ENCODE measurements at places on chromosomes 11 and 22.

DNA sequence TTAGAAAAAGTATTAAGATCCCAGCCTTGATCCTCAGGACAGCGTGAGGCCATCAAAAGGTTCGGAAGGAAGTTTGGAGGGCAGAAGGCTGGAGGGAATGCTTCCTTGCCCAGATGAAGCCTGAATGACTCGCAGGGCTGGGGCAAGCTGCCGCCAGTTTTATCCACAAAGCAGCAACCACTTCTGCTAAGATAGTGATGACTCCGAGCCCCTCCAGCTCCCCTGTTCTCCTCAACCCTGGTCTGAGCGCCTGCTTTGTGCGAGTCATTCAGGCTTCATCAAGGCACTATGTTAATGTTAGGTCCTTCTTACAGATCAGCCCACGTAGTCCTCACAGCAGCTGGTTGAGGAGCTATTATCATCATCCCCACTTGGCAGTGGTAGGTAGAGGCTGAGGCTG lies 158.8 kb downstream of the COMMD9 start:
- DNase-seq: no peak

GRCh38 chr11:26245046-26245445 lies 86.9 kb upstream of the ANO3 start:
- no peak for DNase-seq

GRCh38 chr11:9563196-9563730 lies 10.2 kb upstream of the WEE1 start:
- no peak for DNase-seq

- DNase-seq: no peak
These were observed 4.0 kb downstream of the NAA40 start for GRCh38 chr11:63942803-63943202.

- DNase-seq: peak; percentile 26
These were observed 38.7 kb upstream of the ATXN10 start for GRCh38 chr22:45632791-45633515.

- no peak for DNase-seq
These were observed 417.0 kb upstream of the NARS2 start for GRCh38 chr11:78991681-78992080.

DNA sequence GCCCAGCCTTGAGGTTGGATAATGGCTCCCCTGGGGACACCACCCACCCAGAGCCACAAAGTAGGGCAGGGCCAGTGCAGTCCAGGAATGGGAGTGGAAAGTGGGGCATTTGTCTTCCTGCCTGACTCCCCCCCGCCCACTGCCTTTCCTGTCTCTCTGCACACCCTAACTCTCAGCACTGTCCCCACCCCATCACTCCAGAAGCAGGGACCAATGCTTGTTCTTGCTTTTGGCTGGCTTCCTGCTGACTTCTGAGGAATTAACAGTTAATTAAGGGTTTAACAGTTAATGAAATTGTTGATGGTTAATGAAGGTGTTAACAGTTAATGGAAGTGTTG lies 4.7 kb downstream of the PITPNM1 start:
- DNase-seq: no peak

- DNase-seq: no peak
These were observed 232.7 kb downstream of the TENM4 start for GRCh38 chr11:79208126-79208525.

DNA sequence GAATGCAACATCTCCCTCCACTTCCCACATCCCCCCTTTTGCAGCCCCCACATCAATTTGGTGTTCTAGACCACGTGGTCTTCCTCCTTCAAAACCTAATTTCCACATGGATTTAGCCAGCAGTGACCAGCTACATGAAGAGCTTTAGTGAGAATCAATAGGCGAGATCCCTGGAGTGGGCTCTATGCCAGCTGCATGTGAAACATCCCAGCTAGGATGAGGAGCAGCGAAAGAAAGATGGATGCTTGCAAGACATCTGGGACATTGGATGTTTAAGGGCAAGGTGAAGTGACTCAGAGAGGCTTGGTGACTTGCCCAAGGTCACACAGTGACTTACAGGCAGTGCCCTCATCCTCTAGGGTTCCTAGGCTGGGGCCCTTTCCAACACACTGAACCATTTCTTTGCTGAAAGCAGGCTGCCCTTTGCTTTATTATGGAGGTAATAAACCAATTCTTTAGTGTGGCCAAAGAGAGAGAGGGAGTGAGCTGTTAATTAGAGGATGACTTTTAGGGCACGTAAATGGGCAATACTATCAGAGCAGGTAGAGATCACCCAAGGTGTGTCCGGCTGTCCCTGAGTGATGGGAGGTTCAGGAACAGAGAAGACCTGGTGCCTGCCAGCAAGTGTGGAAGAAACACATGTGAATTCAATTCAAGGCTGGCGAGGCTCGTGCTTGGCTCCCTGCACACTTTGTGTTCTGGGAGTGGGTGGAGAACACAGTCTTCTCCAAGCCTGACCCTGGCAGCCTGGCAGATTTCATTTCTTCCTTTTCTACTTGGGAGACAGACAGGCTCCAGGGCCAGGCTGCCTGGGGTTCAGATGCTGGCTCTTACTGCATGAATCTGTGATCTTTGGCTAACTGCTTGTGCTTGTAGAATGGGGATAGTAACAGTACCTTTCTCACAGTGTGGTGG lies 24.0 kb downstream of the TSPAN18 start:
- no peak for DNase-seq

DNA sequence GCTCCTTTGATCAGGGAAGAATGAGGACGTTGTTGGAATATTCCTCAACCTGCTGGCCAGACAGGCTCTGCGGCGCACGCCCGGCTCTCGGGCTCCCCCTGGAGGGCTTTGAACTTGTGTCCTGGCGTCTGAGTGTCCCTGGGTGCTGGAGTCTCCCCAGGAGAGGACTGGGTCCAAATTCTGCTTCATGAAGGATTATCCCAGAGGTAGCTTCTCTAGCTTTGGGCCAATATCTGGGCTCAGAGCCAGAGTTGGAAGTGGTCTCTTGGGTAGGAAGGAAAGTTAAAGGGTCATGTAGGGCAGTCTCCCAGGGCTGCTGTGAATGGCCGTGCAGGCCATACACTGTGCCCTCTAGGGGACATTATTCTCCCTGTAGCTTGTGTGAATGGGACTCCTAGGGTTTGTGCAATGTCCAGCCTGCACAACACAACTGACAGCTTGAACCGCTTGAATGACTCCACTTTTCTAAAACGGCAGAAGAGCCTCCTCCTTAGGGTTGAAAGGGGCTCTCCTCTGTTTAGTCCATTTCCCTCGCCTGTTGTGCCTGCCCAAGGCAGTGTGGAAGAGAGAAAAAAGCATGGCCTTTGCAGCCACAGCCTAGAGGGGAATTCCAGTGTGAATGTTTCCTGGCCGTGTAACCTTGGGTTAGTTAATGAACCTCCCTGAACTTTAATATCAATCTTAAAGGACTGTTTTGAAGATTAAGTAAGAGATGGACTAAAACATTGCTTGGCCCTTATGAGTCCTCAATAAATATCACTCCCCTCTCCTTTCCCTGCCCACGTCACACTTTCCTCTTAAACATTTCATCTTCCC lies 111.2 kb upstream of the THY1 start:
- peak; percentile 92 for DNase-seq

DNA sequence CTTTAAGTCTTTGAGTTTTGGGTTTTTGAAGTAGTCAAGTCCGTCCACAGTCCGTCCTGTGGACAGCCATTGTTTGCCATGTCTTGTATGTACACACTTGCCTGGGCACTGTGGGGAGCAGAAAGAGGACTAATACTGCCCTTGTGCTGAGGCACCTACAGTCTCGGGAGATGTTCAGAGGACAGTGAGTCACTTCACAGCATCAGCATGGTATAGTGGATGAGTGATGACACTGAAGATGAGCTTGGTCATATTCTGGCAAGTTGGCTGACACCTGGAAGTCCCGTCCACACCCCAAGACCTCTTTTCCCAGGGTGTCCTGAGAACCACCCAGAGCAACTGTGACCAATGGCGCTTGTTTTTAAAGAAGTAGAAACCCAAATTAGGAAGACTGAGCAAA lies 29.2 kb downstream of the NF2 start:
- no peak for DNase-seq

GRCh38 chr11:44137057-44137456 lies 41.6 kb downstream of the EXT2 start:
- DNase-seq: no peak

GRCh38 chr22:47781427-47782111 lies 1019.1 kb downstream of the TBC1D22A start:
- no peak for DNase-seq

GRCh38 chr11:108498046-108498815 lies at the start of gene POGLUT3:
TSS of gene POGLUT3 (minus strand) at chr11:108498384. CDS start at chr11:108498366, 18 bp downstream.
- peak; percentile 76 for DNase-seq

GRCh38 chr11:132123854-132124835 lies 753.7 kb downstream of the NTM start:
- peak; percentile 71 for DNase-seq

GRCh38 chr11:66835768-66836405 lies 7.4 kb upstream of the RCE1 start:
- no peak for DNase-seq

GRCh38 chr11:47337229-47337924 lies 15.1 kb downstream of the MYBPC3 start:
- DNase-seq: no peak

- DNase-seq: no peak
These were observed 4.9 kb upstream of the ADAMTS8 start for GRCh38 chr11:130433357-130433756.

DNA sequence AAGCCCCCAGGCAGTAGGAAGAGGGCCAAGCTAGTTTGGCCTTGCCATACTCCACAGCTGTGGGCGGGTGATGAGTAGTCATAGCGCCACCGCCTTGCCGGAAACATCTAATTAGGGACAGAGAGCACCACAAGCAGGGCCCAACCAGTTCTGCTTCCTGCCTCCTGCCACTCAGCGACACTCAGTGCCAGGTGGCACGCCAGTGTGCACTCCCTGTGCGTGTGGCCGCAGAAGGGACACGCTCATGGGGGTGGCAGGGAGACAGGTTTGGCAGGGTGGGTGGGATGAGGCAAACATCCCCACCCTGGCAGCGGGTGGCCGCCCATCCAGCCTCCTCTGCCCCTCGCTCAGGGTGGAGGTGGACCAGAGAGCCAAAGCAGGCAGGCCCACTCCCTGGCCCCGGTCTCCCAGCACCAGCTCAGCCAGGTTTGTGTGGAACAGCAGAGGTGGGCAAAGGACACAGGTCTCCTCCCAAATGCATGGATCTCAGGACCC lies 4.9 kb downstream of the OVOL1 start:
- no peak for DNase-seq

- DNase-seq: peak; percentile 14
These were observed 29.3 kb downstream of the TUG1 start for GRCh38 chr22:30998329-30998728.

DNA sequence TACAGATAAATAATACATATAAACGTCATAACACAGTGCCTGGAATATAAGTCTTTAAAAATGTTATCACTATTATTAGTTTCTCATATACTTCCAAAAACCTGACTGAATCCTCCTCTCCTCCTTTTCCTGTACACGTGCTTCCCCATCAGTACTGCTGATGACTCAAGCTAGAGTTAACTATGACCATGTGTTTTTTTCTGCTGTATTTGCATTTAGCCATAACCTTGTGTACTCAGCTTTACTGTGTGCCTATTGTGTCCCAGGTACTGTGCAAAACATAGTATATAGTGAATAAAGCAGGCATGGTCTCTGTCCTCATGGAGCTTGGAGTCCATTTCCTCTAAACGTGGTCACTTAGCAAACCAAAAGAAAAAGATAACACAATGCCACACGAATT lies 56.5 kb upstream of the ARHGAP32 start:
- no peak for DNase-seq

GRCh38 chr22:23583836-23584235 lies 3.7 kb upstream of the IGLL1 start:
- no peak for DNase-seq

DNA sequence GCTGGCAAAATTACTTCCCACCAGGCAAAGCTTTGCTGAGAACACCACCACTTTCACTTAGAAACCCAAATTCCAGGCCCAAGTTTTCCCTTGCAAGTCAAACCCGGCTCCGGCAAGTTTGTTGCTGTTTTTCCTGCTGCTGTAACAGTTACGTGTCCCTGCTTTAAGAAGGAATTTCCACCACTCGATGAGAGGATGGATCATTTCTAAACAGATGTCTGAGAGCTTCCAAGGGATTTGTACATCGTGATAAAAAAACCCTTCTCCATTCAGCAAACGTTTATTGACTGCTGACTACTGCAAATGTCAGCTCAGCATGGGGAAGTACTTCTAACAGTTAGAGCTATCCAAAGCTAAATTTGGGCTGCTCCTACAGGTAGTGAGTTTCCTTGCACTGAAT lies 19.7 kb downstream of the P2RX3 start:
- DNase-seq: no peak

DNA sequence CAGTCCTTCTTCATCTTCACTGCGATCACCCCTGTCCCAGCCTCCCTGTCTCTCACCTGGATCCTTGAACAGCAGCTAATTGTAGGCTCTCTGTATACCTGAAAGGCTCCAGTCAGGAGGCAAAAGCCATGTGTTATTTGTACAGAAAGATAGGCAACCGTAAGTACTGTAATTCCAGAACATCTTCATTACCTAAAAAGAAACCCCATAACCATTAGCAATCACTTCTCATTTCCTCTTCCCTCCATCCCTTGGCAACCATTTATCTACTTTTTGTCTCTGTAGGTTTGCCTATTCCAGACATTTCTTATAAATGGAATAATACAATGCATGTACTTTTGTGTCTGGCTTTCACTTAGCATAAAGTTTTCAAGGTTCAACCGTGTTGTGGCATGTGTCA lies 17.8 kb downstream of the NAGA start:
- DNase-seq: no peak

DNA sequence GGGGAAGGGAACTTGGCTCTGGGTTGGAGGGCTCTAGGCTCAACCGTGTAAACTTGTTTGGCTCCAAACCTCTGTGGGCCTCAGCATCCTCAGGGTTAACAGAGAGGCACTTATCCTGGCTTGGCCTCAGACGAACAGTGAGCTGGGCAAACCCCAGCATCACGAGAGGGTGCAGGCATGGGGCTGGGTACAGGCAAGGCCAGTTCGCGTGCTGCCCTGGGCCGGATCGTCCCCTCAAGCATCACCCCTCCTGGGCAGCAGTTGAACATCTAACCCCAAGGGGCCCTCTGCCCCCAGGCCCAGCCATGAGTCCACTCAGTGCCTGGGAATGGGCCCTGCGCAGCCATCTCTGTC lies 1.9 kb downstream of the EHBP1L1 start:
- no peak for DNase-seq

- DNase-seq: no peak
These were observed 35.2 kb downstream of the KIRREL3 start for GRCh38 chr11:126965331-126965730.

DNA sequence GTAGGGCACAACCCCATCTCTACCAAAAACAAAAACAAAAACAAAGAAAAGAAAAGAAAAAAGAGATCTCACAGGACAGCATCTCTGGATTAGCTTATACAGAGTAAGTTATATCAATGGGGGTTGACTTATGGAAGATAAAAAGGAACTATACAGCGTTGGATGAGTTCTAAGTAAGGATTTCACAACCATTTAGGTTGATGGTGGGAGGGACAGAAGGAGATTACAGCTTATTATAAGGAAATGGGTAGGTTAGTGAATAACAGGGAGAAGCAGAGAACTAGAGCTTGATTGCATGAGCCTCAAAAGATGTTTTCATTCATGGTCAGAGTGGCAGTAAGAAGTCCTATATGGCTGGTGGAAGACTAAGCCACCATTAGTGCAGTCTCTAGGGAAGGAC lies 60.3 kb downstream of the CECR2 start:
- DNase-seq: no peak

Measured in GM23338 (cell line).